ENCODE measurements at places on chromosomes 16 and 17. TPM values are rescaled to one million over a fixed set of nuclear protein-coding genes. Genes with fewer than 3 reads are reported as not detected.

DNA sequence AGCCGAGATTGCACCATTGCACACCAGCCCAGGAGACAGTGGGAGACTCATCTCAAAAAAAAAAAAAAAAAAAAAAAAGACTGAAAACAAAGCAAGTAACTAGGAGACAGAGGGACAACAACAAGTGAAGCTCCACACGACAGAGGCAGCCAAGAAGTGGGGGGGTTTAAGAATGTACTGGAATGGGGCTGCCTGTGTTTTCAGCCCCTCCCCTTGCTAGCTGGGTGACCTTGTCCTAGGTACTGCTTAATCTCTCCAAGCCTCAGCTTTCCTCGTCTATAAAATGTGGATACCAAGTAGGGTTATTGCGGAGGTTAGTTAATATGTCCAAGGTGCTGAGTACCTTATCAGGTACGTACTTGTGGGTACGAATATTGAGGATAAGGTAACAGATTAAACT, 163.8 kb upstream of the CACNG5 start:
- peaks cover 5% of the 10 kb centered on the region for H3K4me1 ChIP-seq
- H3K36me3 ChIP-seq, result no peaks in the 10 kb centered on the region
- H3K4me3 ChIP-seq, result no peak overlapping the region
- no peaks in the 10 kb centered on the region for H3K27me3 ChIP-seq
- DNase-seq, result no peak

DNA sequence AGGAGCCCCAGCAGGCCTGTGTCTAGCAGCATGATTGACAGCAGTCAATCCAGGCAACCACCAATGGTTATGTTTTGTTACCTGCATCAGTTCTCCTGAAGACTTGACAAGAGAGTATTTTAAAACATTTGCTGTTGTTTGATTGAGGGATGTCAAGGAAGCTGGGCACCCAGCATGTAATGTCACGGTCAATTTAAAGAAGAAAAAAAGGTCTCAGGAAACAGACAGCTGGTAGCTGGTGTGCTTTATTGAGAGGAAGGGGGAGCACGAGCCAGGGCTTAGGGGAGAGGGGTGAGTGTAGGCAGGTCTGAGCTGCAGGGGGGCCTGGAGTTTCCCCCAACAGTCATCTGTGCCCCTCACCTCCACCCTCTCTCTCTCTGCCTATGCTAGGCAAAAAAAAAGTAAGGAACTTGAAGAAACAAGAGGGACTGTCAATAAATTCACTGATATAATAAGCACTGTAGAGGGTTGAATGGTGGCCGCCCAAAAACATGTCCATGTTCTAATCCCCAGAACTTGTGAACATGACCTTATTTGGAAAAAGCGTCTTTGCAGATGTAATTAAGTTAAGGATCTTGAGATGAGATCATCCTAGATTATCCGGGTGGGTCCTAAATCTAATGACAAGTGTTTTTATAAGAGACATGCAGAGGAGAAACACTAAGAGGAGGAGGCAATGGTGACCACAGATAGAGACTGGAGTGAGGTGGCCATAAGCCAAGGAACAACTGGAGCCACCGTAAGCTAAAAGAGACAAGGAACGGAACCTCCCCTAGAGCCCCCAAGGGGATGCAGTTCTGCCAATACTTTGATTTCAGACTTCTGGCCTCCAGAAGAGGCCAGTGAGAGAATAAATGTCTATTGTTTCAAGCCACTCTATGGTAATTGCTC, 14.5 kb downstream of the TSPOAP1 start:
- no peaks in the 10 kb centered on the region for H3K27me3 ChIP-seq
- peak overlapping the region; percentile 4 for H3K27ac ChIP-seq
- H3K4me1 ChIP-seq, result peaks cover 15% of the 10 kb centered on the region
- peak; percentile 70 for DNase-seq
- no peaks in the 10 kb centered on the region for H3K36me3 ChIP-seq
- H3K4me3 ChIP-seq, result no peak overlapping the region

GRCh38 chr17:15919466-15919865, 25.5 kb upstream of the ADORA2B start:
- no peaks in the 10 kb centered on the region for H3K4me1 ChIP-seq
- H3K27me3 ChIP-seq, result no peaks in the 10 kb centered on the region
- no peak overlapping the region for H3K27ac ChIP-seq
- no peak for DNase-seq
- H3K36me3 ChIP-seq, result no peaks in the 10 kb centered on the region

DNA sequence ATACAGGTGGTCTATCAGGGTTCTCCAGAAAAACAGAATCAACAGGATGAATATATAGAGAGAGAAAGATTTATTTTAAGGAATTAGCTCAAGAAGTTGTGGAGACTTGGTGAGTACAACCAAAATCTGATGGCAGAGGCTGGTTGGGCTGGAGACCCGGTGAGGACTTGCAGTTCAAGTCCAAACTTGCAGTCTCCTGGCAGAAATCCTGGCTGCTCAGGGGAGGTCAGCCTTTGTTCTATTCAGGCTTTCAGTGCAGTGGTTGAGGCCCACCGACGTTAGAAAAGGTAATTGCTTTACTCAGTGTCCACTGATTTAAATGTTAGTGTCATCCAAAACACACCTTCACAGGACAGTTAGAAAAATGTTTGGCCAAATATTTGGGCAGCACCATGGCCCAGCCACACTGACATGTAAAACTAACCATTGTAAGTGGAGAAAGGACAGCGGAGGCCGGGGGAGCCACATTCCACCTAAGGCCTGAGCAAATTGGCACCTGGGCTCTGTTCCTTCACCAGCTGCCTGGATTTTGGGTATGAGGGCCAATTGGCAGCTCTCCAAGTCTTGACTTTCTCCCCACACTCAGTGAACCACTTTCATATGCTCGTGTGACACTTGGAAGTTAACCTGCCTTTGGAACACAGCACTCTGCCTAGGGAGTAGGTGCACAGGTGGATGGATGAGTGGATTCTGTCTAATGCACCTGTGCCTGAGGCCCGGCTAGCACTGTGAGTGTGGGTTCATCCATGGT, 54.7 kb downstream of the CACNG5 start:
- no peak for DNase-seq
- no peaks in the 10 kb centered on the region for H3K27me3 ChIP-seq
- H3K4me1 ChIP-seq, result no peaks in the 10 kb centered on the region
- no peak overlapping the region for H3K4me3 ChIP-seq
- H3K27ac ChIP-seq, result no peak overlapping the region

GRCh38 chr17:19546289-19547065, 12.8 kb downstream of the SLC47A1 start:
- H3K27me3 ChIP-seq, result no peaks in the 10 kb centered on the region
- no peak overlapping the region for H3K27ac ChIP-seq
- no peaks in the 10 kb centered on the region for H3K36me3 ChIP-seq
- no peak for DNase-seq

GRCh38 chr17:13016881-13017654, 759 bp downstream of the ELAC2 start:
- peak overlapping the region; percentile 54 for H3K27ac ChIP-seq
- H3K36me3 ChIP-seq, result peaks cover 43% of the 10 kb centered on the region
- peak overlapping the region; percentile 83 for H3K4me3 ChIP-seq
- DNase-seq, result no peak
- H3K4me1 ChIP-seq, result peaks cover 6% of the 10 kb centered on the region

DNA sequence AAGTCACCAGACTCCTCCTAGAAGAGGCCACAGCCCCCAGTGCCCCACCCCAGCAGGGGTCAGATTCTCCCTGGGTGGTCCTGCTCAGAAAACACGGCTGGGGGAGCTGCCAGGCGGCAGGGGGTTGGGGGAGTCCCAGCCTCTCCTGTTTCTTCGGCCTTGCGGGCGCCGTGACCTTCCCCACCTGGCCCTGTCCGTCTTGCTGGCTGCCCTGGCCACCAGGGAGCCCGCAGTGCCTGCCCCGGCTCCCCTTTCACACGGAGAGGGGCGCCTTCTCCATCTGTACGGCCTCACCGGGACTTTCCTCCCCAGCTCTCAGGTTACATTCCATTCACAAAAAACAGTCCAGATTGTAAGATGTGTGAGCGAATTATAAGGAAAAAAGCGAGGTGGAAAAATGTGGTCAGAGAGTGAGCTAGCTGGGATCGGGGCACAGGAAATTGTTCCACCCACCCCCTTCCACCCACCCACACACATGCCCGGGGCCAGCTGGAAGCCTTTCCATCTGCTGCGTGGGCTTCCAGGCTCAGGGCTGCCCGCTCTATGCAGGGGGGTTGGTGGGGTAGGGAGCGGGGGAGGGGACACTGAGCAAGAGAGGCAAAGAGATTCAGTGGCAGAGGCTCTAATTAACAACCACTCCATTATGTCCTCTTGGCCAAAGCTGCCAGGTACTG, 14.6 kb upstream of the CIBAR2 start:
- peak; percentile 86 for DNase-seq
- H3K4me3 ChIP-seq, result peak overlapping the region; percentile 25
- H3K36me3 ChIP-seq, result no peaks in the 10 kb centered on the region
- H3K27ac ChIP-seq, result peak overlapping the region; percentile 86
- no peaks in the 10 kb centered on the region for H3K27me3 ChIP-seq

DNA sequence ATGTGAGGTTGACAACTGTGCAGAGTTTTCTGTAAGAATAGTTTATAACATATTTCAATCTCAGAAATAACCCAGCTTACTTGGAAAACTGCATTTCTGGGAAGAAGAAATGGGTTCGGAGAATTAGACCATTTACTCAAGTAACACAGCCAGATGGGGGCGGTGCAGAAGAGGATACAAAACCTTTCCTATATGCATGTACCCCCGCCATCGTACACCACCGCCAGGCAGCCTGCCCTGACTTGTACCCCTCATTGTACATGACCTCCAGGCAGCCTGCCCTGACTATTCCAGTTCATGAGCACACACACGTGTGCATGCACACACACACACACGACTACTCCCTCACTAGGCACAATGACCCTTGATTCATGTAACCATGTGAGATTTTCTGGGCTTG, 154.0 kb downstream of the C16orf78 start:
- peak overlapping the region; percentile 51 for H3K27ac ChIP-seq
- H3K36me3 ChIP-seq, result no peaks in the 10 kb centered on the region
- DNase-seq, result peak; percentile 22
- H3K4me3 ChIP-seq, result peak overlapping the region; percentile 18
- H3K4me1 ChIP-seq, result peaks cover 28% of the 10 kb centered on the region

Gene ZNHIT3
- 35.2 TPM for total RNA-seq

Gene ATP5PD
- total RNA-seq, result 291 TPM

Gene SCARF1
- 0.24 TPM for total RNA-seq

Measured in A673 (cell line).